ENCODE measurements at places on chromosomes 1 and 21. TPM values are rescaled to one million over a fixed set of nuclear protein-coding genes. Genes with fewer than 3 reads are reported as not detected.

GRCh38 chr21:32082466-32082865 is 196.4 kb downstream of the MIS18A start:
- H3K27me3 ChIP-seq: no peaks in the 10 kb centered on the region
- H3K36me3 ChIP-seq: no peaks in the 10 kb centered on the region
- no peak for DNase-seq
- H3K27ac ChIP-seq: no peak overlapping the region
- H3K4me1 ChIP-seq: no peaks in the 10 kb centered on the region
- H3K4me3 ChIP-seq: no peak overlapping the region

DNA sequence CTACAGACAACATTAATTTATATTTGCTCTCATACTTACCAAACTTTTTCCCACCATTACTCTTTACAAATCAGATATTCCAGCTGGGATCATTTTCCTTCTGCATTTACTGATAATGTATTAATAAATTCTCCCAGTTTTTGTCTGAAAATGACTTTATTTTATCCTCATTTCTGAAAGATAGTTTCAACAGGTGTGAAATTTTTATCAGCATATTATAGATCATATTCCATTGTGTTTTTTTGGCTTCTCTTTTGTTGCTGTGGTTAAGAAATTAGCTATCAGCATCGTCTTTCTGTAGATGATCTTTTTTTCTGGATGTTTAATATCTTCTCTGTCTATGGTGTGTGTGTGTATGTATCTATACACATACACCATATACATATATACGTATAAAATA is 2.7 kb downstream of the CFAP57 start:
- no peak overlapping the region for H3K27ac ChIP-seq
- no peaks in the 10 kb centered on the region for H3K36me3 ChIP-seq
- no peaks in the 10 kb centered on the region for H3K27me3 ChIP-seq

DNA sequence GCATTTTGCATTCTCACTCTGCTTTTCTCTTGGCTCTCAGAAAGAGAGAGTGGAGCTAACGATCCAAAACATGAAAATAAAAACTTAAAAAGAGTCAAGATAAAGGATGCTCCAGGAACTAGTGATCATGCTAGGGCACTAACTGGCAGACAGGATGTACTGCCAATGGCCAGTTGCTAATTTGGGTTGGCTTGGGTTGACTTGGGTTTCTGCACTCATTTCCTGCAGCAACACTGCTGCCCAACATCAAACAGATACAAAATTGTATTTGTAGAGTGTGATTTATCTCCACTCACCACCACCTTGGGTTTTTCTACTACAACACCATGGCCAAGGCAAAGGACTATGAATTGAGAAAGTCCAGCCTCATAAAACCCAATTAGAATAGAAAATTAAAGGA is 662.3 kb upstream of the PTBP2 start:
- no peaks in the 10 kb centered on the region for H3K36me3 ChIP-seq
- no peak overlapping the region for H3K4me3 ChIP-seq
- H3K27me3 ChIP-seq: no peaks in the 10 kb centered on the region
- no peak overlapping the region for H3K27ac ChIP-seq
- DNase-seq: no peak

- H3K36me3 ChIP-seq: no peaks in the 10 kb centered on the region
- no peak overlapping the region for H3K4me3 ChIP-seq
- DNase-seq: no peak
- H3K27ac ChIP-seq: no peak overlapping the region
- peaks cover 6% of the 10 kb centered on the region for H3K4me1 ChIP-seq
Measured at GRCh38 chr1:91621907-91622306, 121.3 kb downstream of the CDC7 start.

DNA sequence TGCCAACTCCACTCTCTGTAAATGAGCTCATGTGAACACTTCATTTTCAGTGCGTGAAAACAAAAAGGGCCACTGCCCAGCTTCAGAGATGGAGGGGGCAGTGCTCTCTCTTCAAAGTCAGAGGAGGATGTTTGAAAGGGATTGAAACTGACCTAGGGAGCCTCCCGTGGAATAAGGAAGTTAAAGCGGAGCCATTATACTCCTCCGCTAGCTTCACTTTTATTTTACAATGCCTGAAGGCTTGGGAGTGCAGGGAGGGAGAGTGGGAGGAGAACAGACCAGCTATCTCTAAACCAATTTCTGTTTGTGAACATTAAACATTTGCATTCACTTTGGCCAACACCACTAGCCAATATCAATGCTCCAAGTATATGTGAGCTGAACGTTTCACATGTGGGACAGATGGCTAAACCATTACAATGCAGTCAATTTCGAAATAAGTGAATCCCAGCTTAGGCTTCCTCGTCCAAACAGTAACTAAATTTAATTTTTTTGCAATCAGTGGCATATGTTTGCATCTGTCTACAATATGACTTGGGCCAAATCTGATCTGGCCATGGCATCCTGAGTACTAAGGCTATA is 126.9 kb downstream of the ESRRG start:
- no peaks in the 10 kb centered on the region for H3K27me3 ChIP-seq
- no peak overlapping the region for H3K4me3 ChIP-seq
- peaks cover 12% of the 10 kb centered on the region for H3K4me1 ChIP-seq
- DNase-seq: no peak
- no peak overlapping the region for H3K27ac ChIP-seq

- H3K27me3 ChIP-seq: no peaks in the 10 kb centered on the region
- H3K27ac ChIP-seq: peak overlapping the region; percentile 89
- no peak overlapping the region for H3K4me3 ChIP-seq
Measured at GRCh38 chr1:27152829-27153548, 1.9 kb downstream of the SLC9A1 start.

GRCh38 chr1:36238433-36238832 is 14.2 kb downstream of the THRAP3 start:
- no peak for DNase-seq
- no peak overlapping the region for H3K4me3 ChIP-seq
- no peaks in the 10 kb centered on the region for H3K27me3 ChIP-seq
- no peak overlapping the region for H3K27ac ChIP-seq
- peaks cover 7% of the 10 kb centered on the region for H3K4me1 ChIP-seq

GRCh38 chr1:51850420-51851223 is 27.9 kb downstream of the NRDC start:
- H3K27ac ChIP-seq: no peak overlapping the region
- H3K4me1 ChIP-seq: 0 out of 2 replicates have a peak, but pooled peaks cover 7% of the 10 kb centered on the region
- no peak for DNase-seq
- H3K4me3 ChIP-seq: no peak overlapping the region
- H3K36me3 ChIP-seq: no peaks in the 10 kb centered on the region

- peak; percentile 41 for DNase-seq
- no peaks in the 10 kb centered on the region for H3K27me3 ChIP-seq
- H3K4me3 ChIP-seq: no peak overlapping the region
- no peaks in the 10 kb centered on the region for H3K36me3 ChIP-seq
Measured at GRCh38 chr1:8794605-8795004, 22.8 kb downstream of the RERE start.

DNA sequence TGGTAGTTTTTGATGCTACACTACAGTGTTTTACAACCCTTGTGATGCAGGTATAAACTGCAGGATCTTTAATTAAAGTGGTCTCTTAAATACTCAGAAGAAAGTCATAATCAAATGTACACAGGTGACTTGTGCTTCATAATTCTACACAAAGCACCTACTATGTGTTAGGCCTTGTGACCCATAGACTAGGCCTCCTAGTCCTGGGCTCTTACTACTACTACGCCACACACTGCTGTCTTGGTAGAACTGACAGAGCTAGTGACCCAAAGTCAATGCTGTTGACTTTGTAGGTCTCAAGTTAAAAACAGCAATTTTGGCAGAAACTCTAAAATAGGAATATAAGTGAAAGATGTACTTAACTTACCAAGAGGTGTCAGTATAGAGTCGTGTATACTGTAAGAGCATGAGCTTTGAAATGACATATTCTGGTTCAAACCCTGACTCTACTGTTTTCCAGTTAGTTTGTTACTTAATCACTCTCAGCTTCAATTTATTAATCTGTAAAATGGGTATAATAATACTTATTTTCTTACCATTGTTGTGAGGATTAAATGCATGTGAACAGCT is 48.6 kb upstream of the LMO4 start:
- no peak overlapping the region for H3K27ac ChIP-seq
- no peak overlapping the region for H3K4me3 ChIP-seq
- H3K4me1 ChIP-seq: no peaks in the 10 kb centered on the region
- DNase-seq: no peak

GRCh38 chr1:236303675-236304074 is 21.9 kb upstream of the ERO1B start:
- H3K36me3 ChIP-seq: no peaks in the 10 kb centered on the region
- H3K27ac ChIP-seq: no peak overlapping the region

DNA sequence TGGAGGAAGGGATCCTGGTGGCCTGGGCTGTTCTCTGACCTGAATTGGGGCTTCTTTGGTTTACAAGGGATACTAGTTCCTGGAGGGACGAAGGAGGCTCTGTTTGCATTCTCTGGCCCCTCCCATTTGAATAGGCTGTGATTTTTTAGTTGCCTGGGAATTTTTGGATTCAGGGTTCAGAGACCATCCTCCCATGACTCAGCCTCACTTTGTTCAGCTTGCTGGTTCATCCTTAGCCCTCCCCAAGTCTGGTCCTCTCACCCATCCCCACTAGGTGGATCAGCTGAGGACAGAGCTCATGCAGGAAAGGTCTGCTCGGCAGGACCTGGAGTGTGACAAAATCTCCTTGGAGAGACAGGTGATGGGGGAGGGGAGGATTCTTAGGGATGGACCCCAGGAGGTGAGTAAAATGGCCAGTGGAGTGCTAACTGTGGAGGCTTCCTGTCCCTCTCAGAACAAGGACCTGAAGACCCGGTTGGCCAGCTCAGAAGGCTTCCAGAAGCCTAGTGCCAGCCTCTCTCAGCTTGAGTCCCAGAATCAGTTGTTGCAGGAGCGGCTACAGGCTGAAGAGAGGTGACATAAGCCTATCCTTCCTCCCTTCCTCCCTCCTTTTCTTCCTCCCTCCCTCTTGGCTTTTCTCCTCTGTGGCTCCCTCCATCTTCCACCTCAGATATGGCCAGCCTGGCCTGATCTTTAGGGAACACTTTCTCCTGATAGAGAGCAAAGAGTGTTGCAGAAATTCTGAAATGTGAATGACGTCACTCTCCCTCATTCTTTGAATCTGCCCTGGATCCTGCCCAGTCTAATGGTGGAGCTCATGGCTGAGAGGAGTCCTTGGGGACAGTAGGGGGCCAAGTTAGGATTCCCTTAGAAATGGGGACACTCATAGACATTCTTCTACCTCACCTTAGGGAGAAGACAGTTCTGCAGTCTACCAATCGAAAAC is 4.5 kb upstream of the TUFT1 start:
- H3K27me3 ChIP-seq: no peaks in the 10 kb centered on the region
- no peak overlapping the region for H3K4me3 ChIP-seq
- peaks cover 11% of the 10 kb centered on the region for H3K36me3 ChIP-seq
- H3K4me1 ChIP-seq: peaks cover 10% of the 10 kb centered on the region

- H3K4me3 ChIP-seq: no peak overlapping the region
- H3K27ac ChIP-seq: no peak overlapping the region
- H3K36me3 ChIP-seq: no peaks in the 10 kb centered on the region
- no peaks in the 10 kb centered on the region for H3K4me1 ChIP-seq
Measured at GRCh38 chr1:219289171-219289570, 115.5 kb downstream of the LYPLAL1 start.

DNA sequence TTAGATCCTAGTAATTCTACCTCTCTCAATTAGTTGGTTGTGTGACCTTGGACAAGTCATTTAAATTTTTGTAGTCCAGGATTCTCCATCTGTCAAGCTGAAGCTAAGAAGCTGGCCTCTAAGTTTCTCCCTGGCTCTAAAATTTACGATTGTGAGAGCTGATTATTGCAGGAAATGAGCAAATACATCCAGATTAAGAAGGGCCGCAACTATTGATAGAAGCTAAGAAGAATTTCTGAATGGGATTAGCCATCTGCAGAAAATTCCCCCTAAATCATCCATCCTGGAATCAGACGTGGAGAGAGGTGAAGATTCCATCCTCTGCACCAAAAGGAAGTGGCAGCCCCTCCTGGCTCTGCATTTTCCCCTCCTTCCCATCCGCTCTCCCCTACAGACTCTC is 55.0 kb downstream of the HIVEP3 start:
- H3K4me3 ChIP-seq: no peak overlapping the region
- DNase-seq: no peak
- H3K36me3 ChIP-seq: no peaks in the 10 kb centered on the region
- H3K4me1 ChIP-seq: no peaks in the 10 kb centered on the region
- no peak overlapping the region for H3K27ac ChIP-seq
- H3K27me3 ChIP-seq: no peaks in the 10 kb centered on the region

DNA sequence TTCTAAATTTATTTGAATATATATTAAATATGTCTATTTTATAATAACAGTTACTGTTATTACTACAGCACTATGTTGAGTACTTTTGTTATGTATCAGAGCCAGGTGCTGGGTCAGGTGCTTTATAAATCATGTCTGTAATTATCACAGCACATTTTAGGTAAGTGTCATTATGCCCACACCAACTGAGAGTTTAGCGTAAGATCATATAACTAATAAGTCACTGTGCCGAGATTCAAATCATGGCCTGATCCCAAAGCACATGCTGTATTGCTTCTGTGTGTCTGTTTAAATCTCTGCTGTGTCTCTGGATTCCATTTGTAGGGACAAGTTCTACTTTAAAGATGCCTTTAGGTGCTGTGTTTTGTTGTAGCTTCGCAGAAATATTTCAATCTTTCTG is 1.9 kb downstream of the GPSM2 start:
- no peak for DNase-seq
- no peaks in the 10 kb centered on the region for H3K27me3 ChIP-seq
- H3K4me1 ChIP-seq: peaks cover 5% of the 10 kb centered on the region
- H3K36me3 ChIP-seq: no peaks in the 10 kb centered on the region

DNA sequence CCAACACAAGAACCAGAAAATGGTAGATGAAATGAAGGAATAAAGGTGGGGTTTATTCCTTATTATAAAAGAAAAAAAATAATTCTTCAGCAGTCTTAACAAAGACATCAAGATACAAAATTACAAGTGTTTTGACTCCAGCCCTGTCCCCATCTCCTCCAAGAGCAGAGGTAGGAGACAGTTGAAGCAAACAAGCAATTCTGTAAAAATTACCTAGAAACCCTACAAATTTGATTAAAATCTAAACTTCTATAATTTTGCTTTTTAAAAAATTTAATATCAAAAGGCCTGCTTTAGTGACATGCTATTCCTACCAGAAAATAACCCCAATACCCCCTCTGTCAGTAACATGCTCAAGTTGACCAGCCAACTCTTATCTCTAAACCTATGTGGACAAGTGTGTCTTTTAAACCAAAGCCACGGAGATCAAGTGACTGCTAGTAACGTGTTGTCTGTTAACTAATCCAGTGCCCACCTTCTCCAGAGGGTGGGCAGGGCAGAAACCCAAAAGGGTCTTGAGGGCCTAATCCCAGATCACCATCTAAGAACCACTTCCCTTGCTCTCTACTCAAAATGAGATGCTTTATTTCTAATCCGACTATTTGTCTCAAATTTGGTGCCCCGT is 8.4 kb downstream of the GLUL start:
- DNase-seq: no peak
- peaks cover 16% of the 10 kb centered on the region for H3K4me1 ChIP-seq
- H3K4me3 ChIP-seq: no peak overlapping the region
- H3K27ac ChIP-seq: no peak overlapping the region
- H3K36me3 ChIP-seq: peaks cover 27% of the 10 kb centered on the region

- no peaks in the 10 kb centered on the region for H3K27me3 ChIP-seq
- H3K4me3 ChIP-seq: no peak overlapping the region
- no peak for DNase-seq
- H3K4me1 ChIP-seq: no peaks in the 10 kb centered on the region
- no peak overlapping the region for H3K27ac ChIP-seq
- H3K36me3 ChIP-seq: no peaks in the 10 kb centered on the region
Measured at GRCh38 chr1:5836776-5837440, 155.3 kb downstream of the NPHP4 start.

ABCA4 gene
- total RNA-seq: 1.8 TPM

GBP5 gene
- total RNA-seq: not detected

AMPD1 gene
- total RNA-seq: not detected

DEDD gene
- 37.0 TPM for total RNA-seq

PPM1J gene
- total RNA-seq: 1.5 TPM

LRRN2 gene
- not detected for total RNA-seq

PYHIN1 gene
- total RNA-seq: not detected

RAP1A gene
- 60.1 TPM for total RNA-seq

AIRE gene
- not detected for total RNA-seq

OLFML3 gene
- 36.5 TPM for total RNA-seq

ADORA1 gene
- 46.0 TPM for total RNA-seq

Data from Caco-2 (cell line).